Right cardiac atrium (tissue), 5 donors: ENCODE measurements at places on chromosomes 2 and 18.

DNA sequence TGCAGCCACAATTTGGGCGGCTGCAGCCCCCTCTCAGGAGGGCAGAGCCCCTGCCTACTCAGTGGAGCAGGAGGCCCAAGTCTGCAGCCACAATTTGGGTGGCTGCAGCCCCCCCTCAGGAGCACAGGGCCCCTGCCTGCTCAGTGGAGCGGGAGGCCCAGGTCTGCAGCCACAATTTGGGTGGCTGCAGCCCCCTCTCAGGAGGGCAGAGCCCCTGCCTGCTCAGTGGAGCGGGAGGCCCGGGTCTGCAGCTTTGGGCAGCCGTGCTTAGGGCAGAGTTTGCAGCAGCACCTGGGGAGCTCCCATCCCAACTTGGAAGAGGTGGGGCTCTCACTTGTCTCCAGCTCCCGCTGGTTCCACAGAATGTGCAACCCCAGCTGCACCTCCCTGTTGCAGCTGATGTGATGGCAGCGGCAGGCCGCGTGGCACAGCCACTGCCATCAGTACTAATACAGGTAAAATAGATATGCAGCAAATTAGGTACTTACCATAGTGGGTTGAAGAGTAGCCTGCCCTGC lies 99.4 kb downstream of the TWIST2 start:
- no peak for DNase-seq

GRCh38 chr2:177467646-177468045 lies 75.1 kb downstream of the AGPS start:
- DNase-seq = no peak

- no peak for DNase-seq
Observed at GRCh38 chr2:26843041-26843440, 4.9 kb upstream of the DPYSL5 start.

DNA sequence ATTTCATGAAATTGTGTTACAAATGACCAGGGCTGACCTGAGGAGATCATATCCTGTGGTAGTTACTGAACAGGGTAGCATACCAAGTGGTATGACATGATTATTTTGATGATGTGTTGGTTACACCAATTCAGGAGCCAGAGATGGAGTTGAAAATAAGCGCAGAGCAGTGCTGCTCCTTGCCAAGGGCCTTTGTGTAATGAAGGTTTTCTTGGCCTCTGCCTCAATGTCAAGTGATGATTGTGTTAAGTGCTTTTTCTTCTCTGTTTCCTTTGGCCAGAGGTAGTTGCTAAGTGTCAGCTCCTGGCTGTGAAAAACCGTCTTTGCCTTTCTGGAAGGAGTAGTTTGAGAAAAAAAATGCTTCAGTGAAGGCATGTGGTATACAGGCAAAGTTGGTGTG lies 131.2 kb downstream of the CERS6 start:
- no peak for DNase-seq

DNA sequence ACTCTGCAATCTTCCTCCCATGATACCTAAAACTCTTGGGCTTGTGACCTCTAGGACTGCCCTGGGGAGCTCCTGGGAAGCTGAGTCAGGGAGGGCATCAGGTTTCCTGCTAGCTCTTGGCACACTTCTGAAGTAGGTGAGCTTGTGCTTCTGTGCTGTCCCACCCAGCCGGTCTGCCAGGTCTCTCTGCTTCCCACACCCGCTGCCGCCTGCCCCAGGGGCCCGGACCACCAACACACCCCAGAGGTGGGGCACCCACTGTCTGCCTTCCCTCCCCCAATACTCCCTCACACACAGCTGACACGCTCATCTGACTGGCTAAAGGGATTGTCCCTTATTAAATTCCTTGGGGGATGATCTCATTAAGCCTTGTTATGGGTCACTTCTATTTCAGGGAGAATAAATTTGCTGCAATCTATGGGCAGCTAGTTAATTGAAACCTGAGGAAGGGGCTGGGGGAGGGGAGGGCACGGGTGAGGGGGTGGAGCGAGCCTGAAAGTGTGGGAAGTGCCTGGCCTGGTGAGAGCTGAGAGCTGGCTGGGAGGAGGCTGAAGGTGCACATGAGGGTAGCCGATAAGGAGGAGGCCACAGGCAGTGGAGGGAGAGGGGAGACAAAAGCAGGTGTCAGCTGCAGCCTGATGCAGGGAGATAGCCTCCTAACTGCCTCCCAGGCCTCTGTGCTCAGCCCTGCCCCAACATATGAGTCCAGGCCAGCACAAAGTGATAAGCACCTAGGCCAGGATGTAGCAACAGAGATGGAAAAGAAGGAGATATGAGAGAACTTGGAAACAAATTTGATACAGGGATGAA lies 48.8 kb downstream of the HAUS1 start:
- no peak for DNase-seq

- no peak for DNase-seq
Observed at GRCh38 chr2:21633911-21634310, 510.1 kb downstream of the TDRD15 start.
